G401 (cell line): ENCODE measurements at places on chromosomes 2 and 18. TPM values are rescaled to one million over a fixed set of nuclear protein-coding genes. Genes with fewer than 3 reads are reported as not detected.
A peak's percentile ranks its signal among the peaks of the same experiment; 100 is the strongest.

The ABHD1 gene
- 0.43 TPM in 1 of 2 replicates, not detected in the other for total RNA-seq

The CHRNG gene
- not detected in 2 replicates for total RNA-seq

- DNase-seq = no peak
These were observed 119.5 kb downstream of the CCDC148 start for GRCh38 chr2:158337018-158337417.

DNA sequence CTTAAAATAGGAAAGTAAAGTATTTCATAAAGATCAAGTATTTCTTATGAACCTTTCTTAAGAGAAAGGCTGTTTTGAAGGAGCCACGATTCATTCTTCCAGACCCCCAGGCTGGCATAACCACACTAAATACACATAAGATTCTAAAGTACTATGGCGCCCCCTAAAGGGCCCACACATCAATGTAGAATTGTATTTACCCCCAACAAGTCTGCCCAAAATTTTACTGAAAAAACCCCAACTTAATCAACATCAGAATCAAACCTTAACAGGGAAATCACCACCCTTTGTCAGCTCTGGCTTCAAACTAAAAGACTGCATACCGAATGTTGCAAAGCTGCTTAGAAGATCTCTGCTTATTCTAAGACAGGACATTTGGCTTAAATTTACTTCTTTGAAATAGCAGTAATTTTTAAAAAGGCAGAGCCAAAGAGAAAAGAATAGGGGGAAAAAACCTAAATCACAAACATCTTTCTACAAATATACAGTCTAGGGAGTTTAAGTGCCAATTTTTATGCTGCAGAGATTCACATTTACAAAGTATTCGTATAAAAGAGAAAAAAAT, 20.4 kb upstream of the BCL2 start:
- DNase-seq = peak; percentile 46

DNA sequence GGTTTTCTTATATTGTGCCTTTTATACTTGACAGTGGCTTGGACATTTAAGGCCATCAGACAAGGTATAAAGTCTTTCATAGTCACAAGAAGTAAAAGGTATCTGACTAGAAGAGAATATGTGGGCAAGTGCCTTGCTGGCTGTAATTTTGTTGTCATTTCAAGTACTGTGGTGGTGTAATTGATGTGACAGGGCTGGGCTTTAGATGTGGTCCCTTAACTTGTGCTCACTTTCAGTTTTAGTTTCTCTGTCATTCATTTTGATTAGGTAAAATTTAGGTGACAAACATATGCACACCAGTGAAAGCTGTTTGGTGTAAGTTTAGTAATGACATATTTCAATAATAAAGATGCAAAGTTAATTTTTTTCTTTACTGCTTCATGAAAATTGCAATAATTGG, 31.2 kb upstream of the TBR1 start:
- DNase-seq = no peak

GRCh38 chr2:181120625-181121024, 140.2 kb downstream of the UBE2E3 start:
- no peak for DNase-seq

- DNase-seq = no peak
These were observed 282.9 kb upstream of the TNP1 start for GRCh38 chr2:217142649-217143266.

- no peak for DNase-seq
These were observed 60.1 kb upstream of the PAX3 start for GRCh38 chr2:222358876-222359275.

The CDH2 gene
- not detected in 2 replicates for total RNA-seq

- DNase-seq = peak; percentile 47
These were observed 38.0 kb downstream of the TMX3 start for GRCh38 chr18:68676913-68677312.

GRCh38 chr2:52113338-52113737, 1081.4 kb upstream of the NRXN1 start:
- DNase-seq = no peak

The ITGB6 gene
- total RNA-seq = not detected in 2 replicates

DNA sequence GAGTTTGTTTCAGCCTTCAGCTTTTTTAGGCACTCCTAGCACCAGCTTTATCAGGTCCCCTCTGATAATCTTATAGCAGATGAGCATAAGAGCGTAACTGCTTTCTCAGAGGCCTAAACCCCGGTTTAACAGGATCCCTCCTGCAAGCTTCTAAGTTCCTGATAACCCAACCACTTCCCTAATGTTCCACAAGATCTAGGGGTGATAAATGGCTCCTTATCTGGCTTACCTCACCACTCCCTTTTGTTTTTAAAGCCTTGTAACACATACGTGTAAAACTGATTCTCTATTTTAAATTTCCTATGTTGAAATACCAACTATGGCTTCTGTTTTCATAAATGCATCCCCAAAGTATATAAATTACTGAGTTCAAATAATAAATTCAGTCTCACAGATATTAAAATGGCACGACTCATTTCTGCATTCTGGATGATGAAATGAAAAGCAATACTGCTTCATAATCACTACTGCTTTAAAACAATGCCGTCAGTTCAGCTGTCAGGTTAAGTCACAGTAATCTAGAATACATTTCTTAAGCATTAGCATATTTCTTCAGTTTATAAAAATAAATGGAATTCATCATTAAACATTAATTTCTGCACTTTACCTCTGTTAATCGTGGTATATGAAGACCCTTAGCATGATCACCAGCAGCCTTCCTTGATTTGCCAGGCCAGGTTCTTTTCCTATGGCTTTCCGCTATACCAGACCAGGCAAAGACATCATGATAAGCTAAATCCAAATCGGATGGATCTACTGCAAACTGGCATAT, 126.3 kb downstream of the C2orf74 start:
- no peak for DNase-seq

GRCh38 chr2:974054-974453, 23.4 kb downstream of the SNTG2 start:
- DNase-seq = no peak

GRCh38 chr18:27695503-27695902, 481.4 kb downstream of the CDH2 start:
- DNase-seq = no peak

- DNase-seq = peak; percentile 71
These were observed 27.0 kb downstream of the CDH2 start for GRCh38 chr18:28149810-28150420.

DNA sequence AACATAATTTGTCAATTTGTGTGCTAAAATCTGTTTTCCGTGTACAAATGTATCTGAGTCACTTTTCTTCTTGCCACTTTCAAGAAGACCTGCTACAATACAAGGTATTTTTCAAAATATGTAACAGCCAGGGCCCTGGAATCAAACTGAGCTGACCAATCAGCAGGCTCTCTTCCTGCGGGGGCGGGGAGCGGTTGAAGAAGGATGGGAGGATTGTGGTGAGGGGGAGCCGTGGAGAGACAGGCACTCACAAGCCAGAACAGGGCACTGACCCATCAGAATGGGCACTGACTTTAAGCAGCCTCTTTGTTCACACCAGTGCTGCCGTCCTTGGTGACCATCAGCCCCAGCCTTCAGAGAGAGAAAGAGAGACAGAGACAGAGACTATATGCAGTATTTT, 40.6 kb upstream of the CCNYL1 start:
- DNase-seq = no peak

- no peak for DNase-seq
These were observed 264.7 kb downstream of the PTH2R start for GRCh38 chr2:208671284-208671683.

The HOXD1 gene
- total RNA-seq = 0.68 and 1.3 TPM in 2 replicates

- peak; percentile 74 for DNase-seq
These were observed 126.3 kb upstream of the NRXN1 start for GRCh38 chr2:51158251-51158650.

The CABYR gene
- 0.41 TPM in 1 of 2 replicates, not detected in the other for total RNA-seq

GRCh38 chr2:172995323-172996244, 80.1 kb upstream of the MAP3K20 start:
- DNase-seq = no peak

DNA sequence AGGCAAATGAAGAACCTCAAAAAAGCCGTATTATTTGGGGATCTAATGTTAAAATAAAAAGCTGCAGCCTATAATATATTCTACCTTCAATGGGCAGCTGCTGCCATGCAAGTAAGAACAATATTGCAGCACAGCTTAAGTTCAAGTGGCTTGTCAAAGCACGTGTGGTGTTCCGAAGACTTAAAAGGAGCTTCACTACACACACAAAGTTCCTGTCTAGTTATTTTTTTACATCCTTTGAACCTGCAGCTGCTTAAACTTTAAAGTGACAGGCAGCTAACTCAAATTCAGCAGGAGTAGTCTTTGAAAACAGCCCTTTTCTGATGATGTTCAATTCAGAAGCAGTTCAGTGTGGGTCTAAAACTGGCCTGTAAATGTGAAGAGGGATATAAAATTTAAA, 85.8 kb upstream of the XIRP2 start:
- DNase-seq = no peak

The FAM124B gene
- total RNA-seq = not detected in 2 replicates

DNA sequence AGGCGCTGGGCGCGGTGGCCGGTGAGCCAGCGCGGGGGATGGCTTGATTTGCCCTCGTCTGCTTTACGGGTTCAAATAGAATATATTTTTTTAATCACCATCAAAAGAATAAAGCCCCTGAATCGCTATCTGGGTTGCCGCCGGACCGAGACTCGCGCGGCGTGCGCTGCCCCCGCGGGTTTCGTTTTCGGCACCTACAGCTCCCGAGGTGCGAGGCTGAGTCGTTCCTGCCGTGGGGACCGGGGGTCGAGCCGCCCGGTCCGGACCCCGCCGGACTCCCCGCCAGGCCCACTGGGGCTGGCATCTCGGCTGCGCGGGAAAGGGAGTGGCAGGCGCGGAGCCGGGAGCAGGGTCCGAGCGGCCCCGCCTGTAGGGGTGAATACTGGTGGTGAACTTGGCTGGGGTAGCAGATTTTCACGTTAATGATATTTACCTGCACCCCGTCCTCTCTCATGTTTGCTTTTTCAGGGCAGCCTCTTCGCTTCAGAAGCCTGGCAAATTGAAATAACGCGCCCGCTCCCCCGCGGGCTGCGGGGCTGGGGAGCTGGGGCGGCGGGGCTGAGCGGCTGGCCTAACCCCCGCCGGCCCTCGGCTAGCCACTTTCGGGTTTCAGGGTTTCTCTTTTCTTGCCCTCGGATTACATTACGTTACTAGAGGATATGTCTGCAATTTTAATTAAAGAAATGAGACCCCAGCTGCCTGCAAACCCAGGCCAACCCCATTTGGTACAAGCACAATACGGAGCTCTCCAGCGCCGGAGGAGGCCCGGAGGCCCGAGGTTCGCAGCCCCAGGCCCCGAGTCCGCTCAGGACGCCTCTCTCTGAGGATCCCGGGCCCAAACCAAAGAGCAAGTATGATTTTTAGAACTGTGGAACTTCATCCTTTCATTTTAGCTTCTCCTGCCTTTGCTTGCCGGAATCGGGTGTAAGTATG, 1.7 kb upstream of the CELF4 start:
- peak; percentile 37 for DNase-seq

DNA sequence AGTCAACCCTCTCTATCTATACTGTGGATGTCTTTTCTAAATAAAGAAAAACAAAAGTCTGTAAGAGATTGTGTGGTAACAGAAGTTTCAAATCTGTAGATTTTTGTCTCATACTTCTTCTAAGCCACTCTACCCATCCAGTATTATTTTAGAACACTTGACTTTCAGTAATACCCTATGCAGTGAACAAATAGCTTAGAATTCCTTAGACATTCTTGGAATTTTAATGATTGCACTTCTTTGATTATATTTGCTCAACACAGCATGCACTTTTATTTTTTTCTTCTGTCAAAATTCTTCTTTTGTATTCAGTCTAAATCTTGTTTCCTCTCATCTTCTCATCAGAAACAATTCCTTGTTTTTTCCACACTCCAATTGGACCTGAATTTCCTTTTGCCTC, 1080.2 kb downstream of the SUCLG1 start:
- DNase-seq = no peak

- no peak for DNase-seq
These were observed 27.5 kb upstream of the FAM124B start for GRCh38 chr2:224429441-224429810.

The TRIM43 gene
- 0.12 and 6.3 TPM in 2 replicates for total RNA-seq

DNA sequence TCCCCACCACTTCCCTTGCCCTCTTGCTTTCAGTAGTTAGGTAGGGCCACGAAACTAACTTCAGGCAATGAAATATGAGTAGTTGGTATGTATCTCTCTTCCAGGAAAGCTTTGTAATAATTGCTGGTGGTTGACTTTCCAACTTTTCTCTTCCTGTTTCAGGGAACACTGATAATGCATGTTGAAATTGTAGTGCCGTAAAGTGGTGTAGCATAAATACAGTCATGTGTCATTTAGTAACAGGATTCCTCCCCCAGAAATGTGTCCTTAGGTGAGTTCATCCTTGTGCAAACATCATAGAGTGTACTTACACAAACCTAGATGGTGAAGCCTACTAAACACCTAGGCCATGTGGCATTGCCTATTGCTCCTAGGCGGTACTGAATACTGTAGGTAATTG, 429.2 kb downstream of the PID1 start:
- no peak for DNase-seq

GRCh38 chr2:85173909-85174308, 40.7 kb downstream of the TCF7L1 start:
- DNase-seq = no peak

- DNase-seq = no peak
These were observed 94.5 kb downstream of the GYPC start for GRCh38 chr2:126750506-126750905.

- no peak for DNase-seq
These were observed 45.6 kb upstream of the ODC1 start for GRCh38 chr2:10493634-10494281.

- no peak for DNase-seq
These were observed 164.7 kb downstream of the AGAP1 start for GRCh38 chr2:235658351-235659174.

GRCh38 chr2:184646177-184646576, 47.8 kb downstream of the ZNF804A start:
- no peak for DNase-seq

- no peak for DNase-seq
These were observed 124.8 kb upstream of the XPO1 start for GRCh38 chr2:61662990-61663389.

The SPP2 gene
- total RNA-seq = not detected in 2 replicates

The KATNAL2 gene
- 7.0 and 15.0 TPM in 2 replicates for total RNA-seq

The RFTN2 gene
- not detected in 2 replicates for total RNA-seq

- no peak for DNase-seq
These were observed 342.9 kb downstream of the TSN start for GRCh38 chr2:122098306-122098705.

The IL18R1 gene
- total RNA-seq = not detected in 2 replicates

GRCh38 chr2:75356865-75357264, 157.5 kb upstream of the TACR1 start:
- DNase-seq = no peak

GRCh38 chr2:64007924-64008323, 11.3 kb downstream of the VPS54 start:
- DNase-seq = no peak

DNA sequence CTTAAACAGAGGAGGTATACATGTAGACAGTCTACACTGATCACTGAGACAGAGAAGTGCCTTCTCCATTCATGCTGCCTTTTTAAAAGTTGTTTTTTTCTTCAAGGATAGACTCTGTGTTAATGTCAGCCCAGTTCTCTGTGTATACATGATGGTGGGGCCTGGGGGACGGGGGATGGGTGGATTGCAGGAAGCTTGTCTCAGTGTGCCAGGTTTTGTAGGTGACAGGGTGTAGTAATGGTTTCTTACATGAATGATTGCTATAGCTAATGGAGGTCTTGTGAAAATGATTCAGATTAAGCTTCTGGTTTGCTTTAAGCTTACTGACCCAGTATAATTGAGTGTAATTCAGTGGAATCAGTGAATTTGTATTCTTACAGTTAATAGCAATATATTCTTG, 423.6 kb downstream of the PTPRM start:
- no peak for DNase-seq

- no peak for DNase-seq
These were observed 2.2 kb downstream of the TPGS2 start for GRCh38 chr18:36826556-36826955.
